ENCODE measurements at places on chromosomes 16 and 17.

- DNase-seq, result no peak
These were observed 165.4 kb downstream of the AIPL1 start for GRCh38 chr17:6269478-6269877.

- DNase-seq, result no peak
These were observed 43.9 kb downstream of the TRARG1 start for GRCh38 chr17:1323336-1323735.

GRCh38 chr17:56292010-56292409 is 138.7 kb downstream of the ANKFN1 start:
- no peak for DNase-seq

GRCh38 chr17:80122926-80123505 is 21.6 kb downstream of the GAA start:
- DNase-seq, result no peak

- no peak for DNase-seq
These were observed 35.9 kb downstream of the NACA2 start for GRCh38 chr17:61555127-61555566.

DNA sequence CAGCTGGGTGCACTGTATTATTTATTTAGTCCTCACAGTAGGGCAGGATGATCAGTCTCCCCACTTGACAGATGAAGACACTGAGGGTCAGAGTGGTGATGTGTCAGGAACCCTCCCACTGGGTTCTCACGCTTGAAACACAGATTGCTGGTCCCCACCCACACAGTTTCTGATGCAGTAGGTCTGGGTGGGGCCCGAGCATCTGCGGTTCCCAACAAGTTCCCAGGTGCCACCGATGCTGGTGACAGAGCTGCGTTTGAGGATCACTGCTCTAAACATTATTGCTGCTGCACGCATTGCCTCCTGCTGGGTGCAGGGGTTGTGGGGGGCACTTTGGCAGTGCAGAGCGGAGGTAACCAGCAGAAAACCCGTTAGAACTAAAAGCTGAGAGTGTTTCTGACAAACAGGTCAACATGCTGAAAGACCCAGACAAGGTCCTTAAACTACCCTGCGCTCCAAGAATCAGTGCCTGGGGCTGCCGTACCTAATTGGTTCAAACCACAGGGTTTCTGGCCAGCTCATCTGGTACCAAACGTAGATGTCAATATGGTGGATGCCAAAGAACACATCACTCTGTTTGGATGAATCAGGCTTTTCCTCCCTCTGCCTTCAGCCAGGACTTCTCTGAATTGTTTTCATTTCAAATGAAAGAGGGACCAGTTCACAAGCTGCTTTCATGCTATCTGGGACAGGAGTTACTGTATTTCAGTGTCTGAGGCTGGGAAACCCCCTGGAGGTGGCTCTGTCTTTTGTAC is 76.0 kb downstream of the ABCC1 start:
- DNase-seq, result no peak

DNA sequence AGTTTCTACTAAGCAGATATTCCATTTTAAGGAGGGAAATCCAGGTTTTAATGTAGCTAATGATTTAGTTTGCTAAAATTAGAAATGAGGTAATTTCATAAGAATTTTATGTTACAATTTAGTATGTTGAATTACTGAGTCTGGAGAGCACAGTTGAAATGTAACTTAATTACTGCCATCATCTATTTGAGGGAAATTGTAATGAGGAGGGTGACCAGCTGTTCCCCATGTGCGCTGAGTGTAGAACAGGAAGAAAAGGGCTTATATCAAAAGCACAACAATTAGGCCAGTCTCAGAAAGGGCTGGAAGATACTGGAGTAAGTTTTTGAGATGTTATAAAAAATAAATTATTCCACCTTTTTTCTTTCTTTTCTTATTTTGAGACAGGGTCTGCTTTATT is 735.1 kb upstream of the GOT2 start:
- DNase-seq, result no peak

GRCh38 chr17:12667299-12667958 is 1.7 kb downstream of the MYOCD start:
- no peak for DNase-seq

GRCh38 chr17:69367298-69367697 is 40.4 kb upstream of the ABCA5 start:
- DNase-seq, result no peak

DNA sequence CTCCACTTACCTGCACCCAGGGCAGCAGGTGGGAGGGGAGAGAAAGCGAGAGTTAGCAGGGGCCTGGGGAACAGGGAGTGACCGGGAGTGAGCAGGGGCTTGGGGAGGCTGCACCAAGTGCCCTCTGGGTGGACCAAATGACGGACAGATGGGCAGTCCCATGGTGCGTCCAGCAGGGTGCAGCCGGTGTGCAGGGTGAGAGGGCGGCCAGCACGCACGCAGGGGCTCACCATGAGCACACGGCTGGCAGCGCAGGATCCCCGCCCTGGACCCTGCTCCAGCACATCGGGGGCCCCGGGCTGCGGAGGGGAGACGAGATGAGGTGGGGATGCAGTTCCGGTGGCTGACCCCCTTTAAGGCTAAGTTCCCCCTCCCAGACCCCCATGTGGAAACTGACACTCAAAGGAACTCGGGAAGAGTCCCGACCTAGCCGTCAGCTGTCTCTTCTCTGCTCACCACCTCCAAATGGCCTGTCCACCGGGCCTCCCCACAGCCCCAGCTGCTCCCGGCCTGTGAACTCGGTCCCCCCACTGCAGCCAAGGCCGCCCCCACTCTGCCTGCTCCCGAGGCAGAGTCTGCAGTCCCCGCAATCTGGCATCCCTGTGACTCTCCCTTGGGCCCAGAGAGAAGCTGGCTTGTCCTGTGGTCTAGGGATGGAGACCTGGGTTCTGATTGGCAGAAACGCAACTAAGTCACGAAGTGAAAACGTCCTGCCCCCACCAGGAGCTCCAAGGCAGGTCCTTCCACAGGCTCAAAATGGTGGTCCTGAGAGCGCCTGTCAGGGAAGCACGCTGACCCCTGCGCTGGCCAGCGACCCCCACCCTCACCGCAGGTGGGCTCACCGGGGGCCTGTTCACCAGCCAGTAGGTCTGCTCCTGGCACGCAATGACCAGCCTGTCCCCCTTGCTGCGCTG is 2.9 kb downstream of the RGS11 start:
- DNase-seq, result no peak

GRCh38 chr16:85443531-85443930 is 169.6 kb upstream of the GSE1 start:
- no peak for DNase-seq

GRCh38 chr17:47649972-47650524 is 329 bp downstream of the KPNB1 start:
- DNase-seq, result peak; percentile 45

- no peak for DNase-seq
These were observed 1.9 kb upstream of the CLEC19A start for GRCh38 chr16:19283637-19284036.

DNA sequence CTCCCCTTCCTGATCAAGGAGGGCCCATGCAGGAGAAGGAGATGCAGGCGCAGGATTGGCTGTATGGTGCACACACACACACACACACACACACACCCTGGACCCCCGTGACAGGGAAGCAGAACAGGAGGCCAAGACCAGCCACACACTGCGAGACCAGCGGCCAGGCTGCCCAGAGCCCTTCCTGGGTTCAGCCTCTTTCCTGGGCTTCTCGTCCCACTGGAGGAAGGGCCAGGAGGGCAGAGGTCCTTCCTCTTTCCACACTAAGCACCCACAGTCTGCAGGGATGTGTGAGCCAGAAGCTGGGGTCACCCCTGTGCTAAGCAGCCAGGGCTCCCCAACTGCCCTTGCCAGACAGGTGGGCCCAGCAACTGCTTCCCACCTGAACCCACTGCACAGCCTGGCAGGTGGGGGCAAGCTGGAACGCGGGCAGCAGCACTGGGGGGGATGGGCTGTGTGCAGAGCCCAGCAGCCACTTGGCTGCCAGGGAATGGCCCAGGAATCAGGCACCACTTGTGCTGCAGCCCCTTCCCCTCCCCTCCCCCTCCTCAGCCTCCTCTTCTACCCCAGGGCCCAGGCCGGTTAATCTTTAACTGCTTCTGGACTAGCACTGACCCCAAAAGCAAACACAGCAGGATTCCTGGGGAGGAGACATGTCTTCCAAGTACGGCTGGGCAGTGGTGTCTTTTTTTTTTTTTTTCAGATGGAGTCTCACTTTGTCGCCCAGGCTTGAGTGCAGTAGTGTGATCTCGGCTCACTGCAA is 44.6 kb upstream of the SLC38A10 start:
- no peak for DNase-seq

DNA sequence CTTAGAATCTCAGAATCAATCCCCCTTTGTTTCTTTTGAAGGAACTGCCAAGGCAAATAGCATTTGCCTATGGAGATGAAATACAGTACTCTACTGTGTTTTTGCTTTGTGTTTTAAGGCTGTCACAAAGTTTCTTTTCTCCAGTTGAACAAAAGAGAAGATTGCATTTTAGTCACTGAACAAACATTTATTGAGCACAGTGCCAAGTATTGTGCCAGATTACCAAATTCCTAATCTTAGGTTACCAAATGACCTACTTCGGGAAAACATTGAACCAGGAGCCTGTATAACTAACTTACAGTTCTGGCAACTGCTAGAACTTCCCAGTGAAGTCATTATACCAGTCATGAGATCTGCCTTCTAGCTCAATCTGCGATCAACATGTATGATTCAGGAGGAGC is 3.0 kb upstream of the UBB start:
- DNase-seq, result no peak

DNA sequence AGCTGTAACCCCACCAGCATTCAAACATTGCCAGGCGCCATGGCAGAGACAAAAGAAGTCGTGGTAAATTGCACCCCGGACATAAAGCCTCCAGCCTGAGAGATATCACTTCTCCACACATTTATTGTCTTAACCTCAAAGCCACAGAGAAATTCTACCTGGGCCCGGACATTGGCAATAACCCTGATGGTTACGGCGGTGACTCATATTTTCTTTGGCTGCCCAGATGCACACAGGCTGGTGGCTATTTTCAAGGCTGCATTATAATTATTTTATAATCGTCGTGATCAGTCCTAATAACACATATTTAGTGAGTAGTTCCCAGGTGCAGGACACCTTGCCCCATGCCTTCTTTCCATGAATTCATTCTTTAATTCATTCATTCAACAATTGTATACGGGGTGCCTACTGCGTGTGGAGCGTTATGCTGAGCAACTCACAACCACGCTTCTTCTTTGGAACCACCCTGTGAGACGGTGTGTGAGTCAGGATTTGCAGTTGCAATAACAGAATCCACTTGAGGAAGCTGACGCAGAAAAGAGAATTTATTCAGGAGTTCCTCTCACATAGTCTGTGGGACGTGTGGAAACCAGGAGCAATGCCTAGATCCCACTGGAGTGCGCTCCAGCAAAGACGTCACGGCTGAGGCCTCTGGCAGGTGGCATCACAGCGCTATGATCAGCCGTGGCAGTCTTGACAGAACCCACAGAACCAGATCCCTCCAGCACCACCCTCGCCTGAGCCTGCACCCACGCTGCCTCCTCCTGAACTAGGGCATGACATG is 245.7 kb downstream of the FOXL1 start:
- no peak for DNase-seq

- no peak for DNase-seq
These were observed 279.5 kb upstream of the ASIC2 start for GRCh38 chr17:33572615-33573014.

DNA sequence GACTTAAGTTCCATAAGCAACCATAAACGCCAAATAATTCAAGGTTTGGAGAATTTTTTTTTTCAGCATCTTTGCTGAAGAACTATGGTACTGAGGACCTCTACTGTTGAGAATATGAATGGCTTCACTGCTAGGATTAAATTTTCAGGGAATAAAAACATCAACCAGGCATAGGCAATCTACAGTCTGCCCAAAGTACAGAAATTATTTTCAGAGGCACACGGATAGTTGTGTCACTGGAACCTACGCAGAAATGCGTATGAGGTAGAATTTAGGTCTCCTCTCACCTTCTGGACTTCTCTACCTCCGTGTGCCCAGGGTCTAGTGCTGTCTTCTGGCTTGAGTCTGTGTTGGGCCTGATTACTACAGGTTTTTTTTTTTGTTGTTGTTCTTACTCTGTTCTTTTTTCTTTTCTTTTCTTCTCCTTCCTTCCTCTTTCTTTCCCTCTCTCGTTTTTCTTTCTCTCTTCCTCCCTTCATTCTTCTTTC is 39.7 kb downstream of the NACA2 start:
- no peak for DNase-seq

DNA sequence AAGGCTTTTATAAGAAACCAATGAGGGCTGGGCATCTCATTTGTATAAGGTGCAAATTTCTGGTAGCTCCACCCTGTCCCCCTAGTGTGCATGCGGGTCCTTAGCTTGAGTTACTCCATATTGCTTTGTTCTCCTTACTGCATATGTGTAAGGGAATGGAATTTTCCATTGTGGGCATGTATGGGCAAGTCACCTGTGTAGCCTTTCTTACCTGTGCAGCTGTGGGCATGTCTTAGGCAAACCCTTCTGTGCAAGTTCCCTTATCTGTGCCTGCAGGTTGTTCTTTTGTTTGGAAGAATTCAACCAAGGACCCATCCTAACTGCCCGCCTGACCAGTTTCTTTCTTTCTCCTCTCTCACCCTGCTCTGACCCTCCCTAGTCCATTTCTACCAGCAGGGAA is 122.8 kb upstream of the HS3ST4 start:
- DNase-seq, result no peak

DNA sequence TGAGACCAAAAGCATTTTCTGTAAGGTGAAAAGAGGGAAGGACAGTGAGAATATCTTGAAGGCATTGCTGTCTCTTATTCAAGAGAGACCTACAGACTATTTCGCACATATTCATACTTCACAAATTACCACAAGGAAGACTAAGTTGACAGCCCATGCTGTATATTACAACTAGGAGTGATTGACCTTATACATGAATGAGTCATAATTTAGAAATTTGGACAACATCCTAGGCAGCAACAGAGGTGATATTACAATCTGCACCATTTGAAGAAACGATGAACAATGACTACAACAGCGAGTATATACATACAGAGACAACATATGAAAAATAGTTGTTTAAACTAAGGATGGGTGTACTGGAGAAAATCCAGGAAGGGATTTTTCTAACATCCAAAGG is 971.7 kb downstream of the CDH11 start:
- no peak for DNase-seq

- DNase-seq, result no peak
These were observed 1.2 kb downstream of the TNFRSF17 start for GRCh38 chr16:11966173-11966572.

DNA sequence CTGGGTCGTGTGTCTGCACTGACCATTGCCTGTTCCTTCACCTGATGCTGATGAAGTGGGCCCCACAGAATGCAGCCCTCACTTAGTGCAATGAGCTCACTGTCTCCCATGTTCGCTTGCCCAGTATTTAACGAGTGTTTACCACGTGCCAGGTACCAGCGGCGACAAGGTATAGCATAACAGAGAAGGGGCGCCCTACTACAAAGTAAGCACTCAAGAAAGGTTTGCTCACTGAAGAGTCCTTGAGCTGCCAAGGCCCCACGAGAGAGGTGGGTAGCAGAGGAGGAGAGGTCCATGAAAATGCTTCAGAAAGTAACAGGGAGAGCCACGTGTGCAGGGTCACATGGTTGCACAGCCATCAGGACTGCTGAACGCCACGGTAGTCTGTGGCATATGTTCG is 230.0 kb downstream of the NTN1 start:
- no peak for DNase-seq

- DNase-seq, result no peak
These were observed 26.6 kb downstream of the MRC2 start for GRCh38 chr17:62653826-62654761.

GRCh38 chr16:88284626-88285513 is 97.9 kb upstream of the ZNF469 start:
- no peak for DNase-seq

GRCh38 chr16:15057681-15058417 is 2.0 kb upstream of the NTAN1 start:
- no peak for DNase-seq

- peak; percentile 44 for DNase-seq
These were observed 18.8 kb downstream of the TNRC6A start for GRCh38 chr16:24748242-24748641.

Measured in hypothalamus (tissue), 51 donors.